ENCODE measurements at places on chromosomes 16 and 17.

DNA sequence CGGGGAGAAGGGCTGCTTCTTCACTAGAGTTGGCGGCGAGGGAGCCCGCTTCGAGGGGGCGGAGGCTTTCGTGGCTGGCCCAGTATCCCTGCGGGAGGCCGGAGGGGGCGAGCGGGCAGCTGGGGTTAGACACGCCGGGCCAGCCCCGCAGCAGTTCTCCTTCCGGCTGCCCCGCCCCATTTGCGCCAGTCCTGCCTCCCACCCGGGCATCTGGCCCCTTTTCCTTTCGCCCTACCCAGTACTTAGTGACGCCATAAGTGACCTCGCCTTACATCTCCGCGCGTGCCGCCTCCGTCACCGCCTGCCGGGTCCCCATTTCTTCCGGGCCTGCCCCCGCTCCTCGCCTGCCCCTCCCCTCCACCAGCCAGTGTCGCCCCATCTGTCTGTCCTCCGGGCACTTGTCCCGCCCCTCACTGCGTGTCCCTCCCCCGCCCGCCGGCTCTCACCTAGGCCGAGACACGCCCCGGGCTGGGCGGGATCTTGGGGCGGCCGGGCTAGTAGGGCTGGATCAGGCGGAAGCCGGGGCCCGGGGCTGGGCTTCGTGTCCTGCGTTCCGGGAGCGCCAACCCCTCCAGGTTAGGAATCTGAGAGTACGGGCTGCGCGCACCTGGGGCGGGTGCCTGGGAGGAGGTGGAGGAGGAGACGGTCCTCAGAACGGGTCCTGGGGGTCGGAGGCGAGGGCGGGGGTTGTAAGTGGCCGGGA is 14.3 kb downstream of the SPATA32 start:
- DNase-seq: peak; percentile 83

DNA sequence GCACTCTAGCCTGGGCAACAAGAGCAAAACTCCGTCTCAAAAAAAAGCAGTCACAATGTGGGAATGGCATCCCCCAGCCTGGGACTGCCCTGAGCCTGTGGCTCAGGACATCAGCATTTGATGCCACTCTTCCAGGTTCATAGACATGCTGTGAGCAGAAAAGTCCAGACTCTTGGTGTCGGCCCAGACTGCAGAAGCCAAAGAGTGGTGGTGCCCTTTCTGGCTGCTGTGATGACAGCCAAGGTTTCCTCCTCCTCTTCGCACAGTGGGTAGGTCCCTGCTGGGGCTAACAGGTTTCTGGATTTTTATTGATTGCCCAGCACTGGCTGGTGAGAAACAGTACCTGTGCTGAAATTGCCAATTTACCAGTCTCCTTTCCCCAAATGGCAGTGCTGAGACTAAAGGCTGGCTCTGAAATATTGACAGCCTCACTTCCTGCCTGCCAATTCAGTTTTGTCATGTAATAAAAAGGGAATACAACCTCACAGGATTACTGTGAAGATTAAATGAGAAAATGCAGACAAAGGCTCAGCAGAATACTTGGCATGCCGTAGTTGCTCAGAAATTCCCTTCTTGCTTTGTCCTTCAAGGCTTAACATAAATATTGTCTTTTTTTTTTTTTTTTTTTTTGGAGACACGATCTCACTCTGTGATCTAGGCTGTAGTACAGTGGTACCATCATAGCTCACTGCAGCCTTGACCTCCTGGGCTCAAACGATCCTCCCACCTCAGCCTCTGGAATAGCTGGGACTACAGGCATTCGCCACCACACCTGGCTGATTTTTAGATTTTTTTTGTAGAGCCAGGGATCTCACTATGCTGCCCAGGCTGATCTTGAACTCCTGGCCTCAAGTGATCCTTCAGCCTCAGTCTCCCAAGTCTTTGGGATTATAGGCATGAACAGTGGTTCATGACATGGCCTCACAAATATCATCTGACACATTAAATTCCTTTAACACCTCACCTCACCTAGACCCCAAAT is 15.5 kb upstream of the UBE2G1 start:
- no peak for DNase-seq

GRCh38 chr17:40312131-40312731 is 3.3 kb downstream of the RARA start:
- DNase-seq: no peak

- DNase-seq: no peak
These were observed 961 bp upstream of the MAP3K3 start for GRCh38 chr17:63621229-63621683.

DNA sequence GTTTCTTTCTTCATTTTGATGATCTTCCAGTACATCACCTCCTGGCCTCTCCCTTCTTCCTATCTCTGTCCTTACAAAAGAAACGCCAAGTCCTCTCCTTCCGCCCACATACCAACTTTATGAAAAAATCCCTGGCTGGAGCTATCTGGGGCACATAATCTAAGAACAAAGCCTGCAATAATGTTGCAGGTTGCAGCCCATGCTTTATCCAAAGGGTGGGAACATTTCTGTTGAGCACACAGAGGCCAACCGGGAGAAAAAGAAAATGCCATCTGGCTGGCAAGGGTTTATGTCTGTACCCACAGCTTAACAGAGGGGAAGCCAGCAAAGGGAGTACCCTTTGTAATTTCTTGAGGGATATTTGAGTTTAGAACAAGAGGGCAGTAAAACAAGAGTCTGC is 409.6 kb downstream of the SOX9 start:
- DNase-seq: no peak

DNA sequence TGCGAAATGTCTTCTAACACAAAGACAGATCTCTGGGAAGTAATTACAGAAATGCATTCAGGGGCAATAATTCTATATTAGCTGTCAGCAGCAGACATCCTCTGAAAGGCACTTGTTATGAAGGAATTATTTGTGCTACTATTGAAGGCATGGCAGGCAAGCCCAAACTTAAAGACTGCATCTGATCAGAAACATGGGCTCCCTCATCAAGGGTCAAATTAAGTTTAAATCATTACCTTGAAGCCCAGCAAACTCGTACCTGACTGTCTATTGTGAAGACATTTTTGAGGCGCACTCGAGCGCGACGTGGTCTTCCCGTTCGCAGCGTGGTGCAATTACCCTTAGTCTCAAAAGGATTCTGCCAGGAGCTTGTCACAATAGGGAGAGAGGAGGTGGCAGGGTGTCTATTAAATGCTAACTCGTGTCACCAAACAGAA is 110.6 kb downstream of the ZNF423 start:
- no peak for DNase-seq

DNA sequence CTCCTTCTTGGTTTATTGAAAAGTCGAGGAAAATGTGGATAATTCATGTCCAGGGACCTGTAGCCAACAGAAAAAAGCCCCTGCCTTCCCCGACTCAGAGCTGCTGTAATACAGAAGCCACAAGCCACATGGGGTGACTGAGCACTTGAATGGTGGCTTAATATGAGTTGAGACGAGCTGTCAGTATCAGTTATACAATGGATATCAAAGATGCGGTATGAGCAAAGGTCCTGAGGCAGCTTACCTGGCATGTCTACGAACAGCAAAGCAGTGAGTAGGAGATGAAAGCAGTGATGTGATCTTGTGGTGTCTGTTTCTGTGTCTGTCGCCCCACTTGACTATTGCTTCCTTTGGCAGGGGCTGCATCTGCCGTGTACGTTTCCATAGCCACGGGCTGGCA is 12.2 kb upstream of the RMI2 start:
- no peak for DNase-seq

DNA sequence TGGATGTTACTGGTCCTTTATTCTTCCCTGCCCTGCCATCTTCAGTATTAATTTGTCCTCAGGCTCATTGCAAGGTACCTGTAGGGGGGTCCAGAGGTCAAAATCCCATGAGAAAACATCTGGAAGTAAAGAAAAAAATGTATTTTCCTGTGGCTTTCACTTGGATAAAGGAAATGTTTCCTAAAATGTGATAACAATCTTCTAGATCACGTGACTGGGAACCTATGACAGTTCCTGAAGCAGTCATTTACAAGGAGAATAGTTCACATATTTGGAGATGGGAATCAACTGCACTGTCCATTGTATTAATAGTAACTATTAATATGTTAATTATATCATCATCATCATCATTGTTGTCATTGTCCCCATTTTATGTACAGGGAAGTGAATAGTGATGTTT is 915.1 kb upstream of the EEF2KMT start:
- no peak for DNase-seq

DNA sequence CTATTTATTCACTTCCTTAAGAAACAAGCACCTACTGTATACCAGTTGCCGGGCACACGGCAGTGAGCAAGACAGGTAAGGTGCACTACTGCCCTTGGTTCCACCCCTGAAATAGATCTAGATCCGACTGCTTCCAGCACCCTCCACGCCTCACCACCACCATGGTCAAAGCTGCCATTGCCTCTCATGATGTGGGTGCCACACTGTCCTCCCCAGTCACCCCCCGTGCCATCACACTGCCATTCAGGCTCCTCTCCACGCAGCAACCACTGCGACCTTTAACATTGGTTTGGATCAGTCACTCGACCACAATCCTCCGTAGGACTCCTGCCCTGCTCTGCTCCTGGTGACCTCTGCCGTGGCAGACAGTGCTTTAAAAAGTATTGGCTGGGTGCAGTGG is 226.8 kb downstream of the CPPED1 start:
- no peak for DNase-seq

DNA sequence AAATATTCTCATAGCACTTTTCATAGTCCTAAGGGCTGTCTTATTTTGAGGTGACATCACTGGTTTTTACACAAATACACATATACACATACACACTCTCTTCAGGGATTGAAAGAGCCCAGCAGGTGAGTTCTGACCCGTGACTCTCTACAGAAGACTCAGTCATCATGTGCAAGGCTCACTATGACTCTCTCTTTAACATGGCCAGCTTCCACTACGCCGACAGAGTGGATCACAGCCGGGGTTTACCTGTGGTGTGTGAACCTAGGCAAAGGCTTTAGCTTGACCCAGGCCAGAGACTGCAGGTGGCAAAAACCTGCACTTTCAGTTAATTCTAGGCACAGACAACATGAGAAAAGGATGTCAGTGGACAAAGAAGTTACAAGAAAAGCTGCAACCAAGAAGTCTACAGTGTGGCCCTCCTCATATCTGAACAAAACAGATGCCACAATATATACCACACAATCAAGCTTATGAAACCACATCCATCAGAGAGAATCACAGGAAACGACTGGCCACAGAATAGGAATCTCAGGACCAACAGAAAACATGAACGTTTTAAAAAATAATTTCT is 56.5 kb downstream of the CYTH1 start:
- peak; percentile 28 for DNase-seq

- no peak for DNase-seq
These were observed 1.3 kb upstream of the CLEC19A start for GRCh38 chr16:19284207-19284606.

DNA sequence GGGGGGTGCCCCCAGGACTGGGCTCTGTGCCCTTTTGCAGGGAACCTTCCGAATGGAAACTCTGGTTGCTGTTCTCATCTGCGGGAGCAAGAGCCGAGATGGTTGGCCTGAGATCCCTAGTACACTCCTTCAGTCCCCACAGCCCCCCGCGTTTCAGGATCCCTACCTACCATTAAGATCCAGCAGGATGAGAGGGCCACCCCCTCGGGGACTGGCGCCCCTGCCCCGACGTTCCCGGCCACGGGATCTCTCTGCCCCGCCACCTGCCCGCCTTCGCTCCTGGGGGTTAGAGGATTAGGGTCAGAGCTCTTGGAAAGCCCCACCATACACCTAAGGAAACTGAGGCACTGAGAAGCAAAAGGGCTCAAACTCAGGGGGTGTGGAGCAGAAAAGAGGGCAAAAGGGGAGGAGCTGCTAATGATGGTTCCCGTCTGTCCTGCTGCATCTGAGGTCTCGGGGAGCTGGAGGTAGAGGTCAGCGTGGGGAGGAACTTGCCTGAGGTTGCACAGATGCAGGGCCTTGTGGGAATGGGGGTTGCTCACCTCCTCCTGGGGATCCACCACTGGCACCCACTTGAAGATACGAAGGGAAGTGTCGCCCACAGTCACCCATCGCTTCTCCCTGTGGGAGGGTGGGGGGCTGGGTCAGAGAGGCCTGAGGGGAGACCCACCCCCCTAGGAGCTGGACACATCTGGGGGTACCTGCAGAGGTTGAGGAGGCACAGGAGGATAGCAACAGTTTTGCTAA is 1.0 kb downstream of the BCL7C start:
- DNase-seq: no peak

GRCh38 chr17:9339958-9340357 is 235.7 kb downstream of the STX8 start:
- DNase-seq: no peak

DNA sequence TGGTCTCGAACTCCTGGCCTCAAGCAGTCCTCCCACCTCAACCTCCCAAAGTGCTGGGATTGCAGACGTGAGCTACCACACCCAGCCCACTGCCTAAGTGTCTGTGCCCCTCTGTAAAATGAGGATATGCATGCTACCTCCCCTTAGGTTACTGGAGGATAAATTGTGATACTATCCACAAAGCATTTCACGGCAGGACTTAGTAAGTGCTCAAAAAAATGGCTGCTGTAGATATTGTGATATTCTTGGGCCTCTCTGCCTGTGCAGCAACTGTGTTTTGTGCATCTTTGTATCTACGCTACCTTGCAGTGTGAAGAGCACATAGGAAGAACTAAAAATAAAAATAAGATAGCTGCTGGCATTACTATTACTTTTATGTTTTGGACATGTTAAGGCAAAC is 1.9 kb upstream of the CASKIN1 start:
- no peak for DNase-seq

- peak; percentile 45 for DNase-seq
These were observed 722 bp upstream of the TIMP2 start for GRCh38 chr17:78925662-78926555.

GRCh38 chr16:2429771-2430663 is 770 bp downstream of the CCNF start:
- DNase-seq: peak; percentile 1

DNA sequence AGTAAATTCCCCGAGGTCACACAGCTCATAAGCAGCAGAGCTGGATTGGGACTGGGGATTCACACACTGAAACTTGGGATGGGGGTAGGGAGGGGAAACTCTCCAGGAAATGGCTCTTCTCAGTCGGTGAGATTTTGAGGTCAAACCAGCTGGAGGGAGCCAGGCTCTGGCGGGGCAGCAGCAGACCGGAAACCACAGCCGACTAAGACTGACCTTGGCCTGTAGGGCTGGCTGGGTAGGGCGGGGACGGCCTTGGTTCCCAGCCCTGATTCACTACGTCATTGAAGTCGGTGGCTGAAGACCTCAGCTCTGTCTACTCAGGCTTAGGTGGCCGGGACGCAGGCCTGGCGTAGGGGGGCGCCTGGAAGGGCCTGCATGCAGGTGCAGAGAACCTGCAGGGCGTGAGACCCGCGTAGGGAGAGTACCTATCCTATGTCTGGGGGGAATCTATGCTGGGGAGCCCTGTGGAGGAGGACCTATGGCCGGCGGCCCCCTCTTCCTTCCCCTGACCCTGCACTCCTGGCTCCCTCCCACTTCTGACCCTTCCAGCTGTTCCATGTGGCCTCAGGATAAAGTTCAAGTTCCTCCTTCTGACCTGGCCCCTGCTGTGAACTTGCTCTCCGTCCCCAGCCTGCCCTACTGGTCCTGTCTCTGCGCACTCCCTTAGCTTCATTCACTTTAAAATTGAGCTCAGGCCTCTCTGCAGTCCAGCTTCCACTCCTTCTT is 11.9 kb upstream of the SLC4A1 start:
- DNase-seq: peak; percentile 44

GRCh38 chr17:4375039-4375748 is 8.7 kb upstream of the UBE2G1 start:
- no peak for DNase-seq

- no peak for DNase-seq
These were observed 28.7 kb downstream of the TMEM186 start for GRCh38 chr16:8768692-8769091.

- no peak for DNase-seq
These were observed 9.2 kb downstream of the UBALD2 start for GRCh38 chr17:76274112-76274956.
